ENCODE measurements at places on chromosomes 13 and 19.

DNA sequence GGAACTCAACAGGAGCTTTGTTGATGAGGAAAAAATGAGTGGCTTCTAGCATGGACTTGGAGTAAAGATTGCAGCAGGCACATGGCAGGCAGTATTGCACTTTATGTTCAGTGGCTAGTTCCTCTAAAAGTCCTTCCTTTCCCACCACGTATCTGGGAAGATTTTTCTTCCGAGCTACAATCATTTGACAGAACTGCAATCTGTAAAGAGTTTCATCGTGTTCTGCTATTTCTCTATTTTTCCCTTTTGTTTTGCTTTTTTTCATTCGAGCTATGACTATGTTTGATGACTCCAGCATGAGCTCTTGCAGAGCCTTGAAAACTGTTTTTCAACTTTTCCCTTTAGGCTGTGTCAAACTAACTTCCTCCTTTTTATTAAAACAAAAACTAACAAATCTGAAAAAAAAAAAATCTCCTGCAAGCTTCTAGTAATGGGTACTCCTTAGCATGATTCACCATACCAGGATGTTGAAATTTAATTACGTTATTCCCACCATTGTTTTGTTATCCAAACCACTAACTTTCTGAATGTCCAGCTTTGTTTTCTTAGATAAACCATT lies 12.3 kb downstream of the CLDN10 start:
- no peak for DNase-seq

- DNase-seq = no peak
Observed at GRCh38 chr19:10168386-10168948, 26.3 kb downstream of the DNMT1 start.

- no peak for DNase-seq
Observed at GRCh38 chr13:32829676-32830335, 186.4 kb upstream of the KL start.

GRCh38 chr19:11288349-11288748 lies 7.6 kb upstream of the TSPAN16 start:
- no peak for DNase-seq

GRCh38 chr19:993361-993830 lies 6.8 kb upstream of the GRIN3B start:
- DNase-seq = no peak

DNA sequence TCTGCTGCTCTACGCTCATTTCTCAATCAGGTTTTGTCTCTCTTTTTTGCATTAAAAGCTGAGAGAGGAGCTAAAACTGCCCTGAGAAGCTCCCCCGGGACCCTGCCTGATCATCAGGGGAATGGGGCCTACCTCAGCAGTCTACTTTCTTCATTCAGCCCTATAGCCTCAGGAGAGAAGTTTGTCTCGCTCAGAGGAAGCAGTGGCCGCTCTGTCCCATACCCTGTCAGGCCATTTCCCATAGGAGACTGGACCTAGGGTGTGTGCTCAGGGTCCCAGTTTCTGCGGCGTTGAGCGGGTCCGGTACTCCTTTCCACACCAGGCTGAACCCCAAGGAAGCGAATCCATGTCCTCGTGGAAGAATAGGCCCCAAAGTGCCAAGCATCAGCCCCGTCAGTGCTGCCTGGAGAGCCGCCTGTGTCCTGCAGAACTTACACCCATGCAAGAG lies 21.7 kb downstream of the UBE2L5 start:
- no peak for DNase-seq

DNA sequence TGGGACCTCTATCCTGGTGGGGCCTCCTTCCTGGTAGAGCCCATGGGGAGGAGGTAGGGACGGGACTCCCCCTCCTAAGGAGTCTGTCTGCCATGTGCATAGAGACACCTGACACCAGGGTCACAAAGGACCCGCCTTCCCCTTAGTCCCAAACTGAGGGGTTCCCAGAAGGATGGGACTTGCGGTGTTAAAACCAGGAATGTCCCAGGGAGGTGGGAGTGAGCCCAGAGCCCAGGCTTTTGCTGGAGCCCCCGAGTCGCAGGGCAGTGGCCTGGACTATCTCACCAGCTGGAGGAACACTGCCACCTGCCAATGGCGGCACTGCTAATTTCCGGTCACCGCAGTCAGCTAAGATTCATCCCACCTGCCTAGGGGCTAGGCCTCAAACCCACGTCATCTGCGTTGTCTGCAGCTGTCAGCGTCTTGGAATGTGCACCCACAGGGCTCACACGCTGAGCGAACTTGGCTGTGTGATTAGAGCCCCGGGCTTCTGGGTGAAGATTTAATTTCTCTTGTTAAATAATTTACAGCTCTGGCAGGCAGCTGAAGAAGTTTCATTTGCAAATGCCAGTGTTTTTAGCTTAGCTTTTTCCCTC lies 31.9 kb upstream of the ATP11A start:
- no peak for DNase-seq

DNA sequence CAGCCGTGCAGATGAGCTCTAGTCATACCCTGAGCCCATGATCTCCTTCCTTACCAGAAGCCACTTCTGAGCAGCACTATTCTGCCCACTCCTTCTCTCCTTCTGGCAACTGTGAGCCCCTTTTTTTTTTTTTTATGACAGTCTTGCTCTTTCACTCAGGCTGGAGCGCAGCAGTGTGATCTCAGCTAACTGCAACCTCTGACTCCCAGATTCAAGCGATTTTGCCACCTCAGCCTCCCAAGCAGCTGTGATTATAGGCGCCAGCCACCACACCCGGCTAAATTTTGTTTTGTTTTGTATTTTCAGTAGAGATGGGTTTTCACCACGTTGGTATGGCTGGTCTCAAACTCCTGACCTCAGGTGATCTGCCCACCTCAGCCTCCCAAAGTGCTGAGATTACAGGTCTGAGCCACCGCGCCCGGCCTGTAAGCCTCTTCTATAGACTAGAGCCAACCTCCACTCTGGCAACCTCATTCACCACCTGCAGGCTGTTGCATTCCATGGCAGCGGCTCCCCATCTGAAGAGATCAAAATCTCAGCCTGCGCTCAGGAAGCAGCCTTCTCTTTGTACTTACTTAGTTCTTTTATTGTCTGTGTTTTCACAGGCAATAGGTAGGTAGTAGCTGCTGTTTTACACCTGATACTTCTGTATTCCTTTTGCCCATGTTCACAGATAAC lies 34.8 kb upstream of the NDFIP2 start:
- DNase-seq = no peak

DNA sequence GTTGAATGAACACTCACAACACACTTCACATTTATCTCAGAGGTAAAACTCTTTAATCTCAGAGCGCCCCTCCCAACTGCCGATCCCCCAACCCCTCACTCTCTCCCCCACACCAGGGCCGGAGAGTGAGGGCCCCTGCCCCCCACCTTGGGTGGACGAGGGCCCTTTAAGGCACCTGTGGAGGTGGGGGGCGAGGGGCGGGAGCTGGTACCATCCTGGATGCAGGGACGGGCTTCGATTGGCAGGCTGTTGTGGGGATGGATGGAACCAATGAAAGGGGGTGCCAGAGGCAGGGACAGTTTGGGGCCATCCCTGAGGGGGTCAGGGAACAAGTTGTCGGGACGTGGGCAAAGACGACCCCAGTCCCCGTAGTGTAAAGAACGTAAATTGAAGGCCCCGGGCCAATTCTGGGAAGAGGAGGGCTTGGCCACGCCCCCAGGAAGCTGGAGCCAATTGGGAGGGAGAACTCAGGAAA lies 1.7 kb upstream of the PNKP start:
- no peak for DNase-seq

DNA sequence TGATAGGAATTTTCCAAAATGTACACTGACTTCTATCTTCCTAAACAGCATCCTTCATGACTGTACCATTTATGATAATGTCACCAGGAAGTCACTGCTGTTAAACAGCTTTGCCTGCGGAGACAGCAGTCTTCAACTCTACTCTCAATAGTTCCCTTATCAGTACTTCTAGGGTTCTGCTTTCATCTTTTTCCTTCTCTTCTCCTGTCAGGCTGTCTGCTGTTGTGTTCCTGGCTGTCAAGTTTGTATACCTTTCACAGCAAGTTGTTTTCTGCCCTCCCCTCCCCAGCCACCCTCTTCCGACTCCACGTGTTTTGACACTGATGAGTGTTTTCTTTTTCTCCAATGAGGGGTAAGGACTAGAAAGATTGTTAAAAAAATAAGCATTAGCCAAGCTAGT lies 2.2 kb downstream of the UPF3A start:
- no peak for DNase-seq

DNA sequence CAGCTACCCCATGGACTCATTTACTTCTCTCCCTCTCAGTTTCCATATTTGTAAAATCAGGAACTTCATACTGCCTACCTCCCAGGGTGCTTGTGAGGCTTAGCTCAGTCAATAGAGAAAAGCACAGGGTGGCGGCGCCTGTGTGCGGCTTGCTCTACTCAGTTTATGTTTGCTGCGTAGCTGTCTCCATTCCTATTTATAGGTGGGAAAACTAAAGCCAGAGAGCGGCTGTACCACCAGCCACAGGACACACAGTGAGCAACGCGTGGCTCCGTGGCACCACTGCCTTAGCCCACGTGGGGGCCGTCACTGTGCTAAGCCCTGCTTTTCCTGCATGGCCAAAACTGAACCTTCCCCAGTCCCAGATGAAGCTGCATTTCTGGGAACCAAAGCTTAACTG lies 292.4 kb downstream of the TEX29 start:
- DNase-seq = no peak

GRCh38 chr13:92775658-92776057 lies 450.9 kb upstream of the GPC6 start:
- DNase-seq = no peak

GRCh38 chr13:24270639-24271141 lies 38.7 kb upstream of the C1QTNF9 start:
- DNase-seq = peak; percentile 87

DNA sequence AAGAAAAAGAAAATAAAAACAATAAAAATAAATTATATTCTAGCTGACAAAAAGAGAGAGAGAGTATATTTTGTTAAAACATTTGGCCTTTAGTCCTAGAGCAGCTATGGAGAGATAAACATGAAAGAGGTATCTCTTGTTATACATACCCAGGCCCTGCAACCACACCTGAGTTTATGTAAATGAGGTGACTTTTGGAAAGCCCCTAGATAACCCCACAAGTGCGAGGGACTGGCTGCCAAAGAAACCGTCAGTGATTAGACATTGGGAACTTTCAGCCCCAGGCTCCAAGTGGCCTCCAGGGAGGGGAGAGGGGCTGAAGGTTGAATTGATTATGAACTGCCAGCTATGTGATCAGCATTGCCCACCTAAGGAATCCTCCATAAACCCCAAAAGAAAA lies 2.1 kb upstream of the NLRP7 start:
- DNase-seq = no peak

DNA sequence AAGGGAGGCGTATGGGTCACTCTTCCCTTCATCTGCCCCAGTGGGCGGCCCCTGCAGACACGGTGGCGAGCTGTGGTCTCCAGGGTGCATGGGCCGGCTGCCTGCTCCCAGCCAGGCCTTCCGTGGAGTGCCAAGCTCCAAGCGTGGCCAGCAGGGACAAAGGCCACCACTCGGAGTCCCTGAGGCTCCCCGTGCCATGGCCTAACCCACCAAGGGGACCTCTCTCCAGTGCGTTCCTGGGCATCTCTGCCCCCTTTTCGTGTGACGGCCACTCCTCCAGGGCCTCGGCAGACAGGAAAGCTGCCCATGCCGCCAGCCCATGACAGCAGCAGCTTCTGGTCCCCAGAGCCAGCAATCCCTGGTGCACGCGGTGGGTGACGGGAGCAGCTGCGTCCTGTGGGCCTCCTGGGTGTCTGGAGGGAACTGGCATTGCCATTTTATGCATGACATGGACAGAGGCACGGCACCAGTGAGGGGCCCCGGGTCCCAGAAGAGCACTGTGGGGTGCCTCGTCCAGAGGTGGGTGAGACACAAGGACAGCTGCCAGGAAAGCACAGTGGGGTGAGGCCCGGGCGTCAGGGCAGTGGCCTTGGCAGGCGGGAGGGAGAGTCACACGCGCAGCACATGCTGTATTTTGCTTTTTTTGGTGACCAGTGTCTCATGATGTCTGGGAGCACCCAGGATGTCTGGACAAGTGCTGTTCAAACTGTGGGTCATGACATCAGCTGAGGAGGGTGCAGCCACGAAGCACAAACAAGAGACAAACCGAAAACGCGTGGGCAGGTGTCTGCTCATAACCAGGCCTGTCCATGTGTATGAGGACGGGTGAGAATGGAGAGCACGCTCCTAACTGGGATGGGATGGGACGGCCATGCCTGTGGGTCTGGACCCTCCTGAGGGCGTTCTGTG lies 32.3 kb downstream of the CEBPG start:
- DNase-seq = no peak

GRCh38 chr19:29528350-29528945 lies 2.7 kb downstream of the VSTM2B start:
- peak; percentile 35 for DNase-seq

- no peak for DNase-seq
Observed at GRCh38 chr13:106850973-106851650, 283.2 kb upstream of the ARGLU1 start.

GRCh38 chr13:45781553-45782326 lies 69.8 kb downstream of the SIAH3 start:
- no peak for DNase-seq

GRCh38 chr13:40407567-40407966 lies 258.9 kb downstream of the FOXO1 start:
- no peak for DNase-seq

GRCh38 chr19:1863638-1864479 lies 480 bp upstream of the KLF16 start:
- DNase-seq = peak; percentile 93

DNA sequence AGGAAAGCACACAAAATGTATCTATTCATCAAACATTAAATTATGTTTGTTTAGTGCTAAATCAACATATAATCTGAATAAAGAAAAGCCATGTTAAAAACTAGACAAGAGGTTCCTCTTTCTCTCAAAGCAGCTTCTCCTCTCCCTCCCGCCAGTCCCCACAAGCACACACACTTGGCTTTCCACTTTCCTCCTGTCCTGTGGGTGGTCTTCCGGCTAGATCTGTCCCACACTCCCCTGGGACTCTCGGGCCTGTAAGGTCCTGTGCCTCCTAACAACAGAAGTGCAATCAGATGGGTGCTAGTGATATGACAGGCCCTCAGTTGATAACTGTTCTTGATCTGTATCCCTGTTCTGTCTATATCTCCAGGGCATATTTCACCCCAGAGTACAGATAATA lies 45.6 kb upstream of the RAP2A start:
- no peak for DNase-seq

- no peak for DNase-seq
Observed at GRCh38 chr13:76271728-76272232, 614.4 kb downstream of the KCTD12 start.

GRCh38 chr13:97627566-97627965 lies 193.6 kb downstream of the RAP2A start:
- DNase-seq = peak; percentile 53

- DNase-seq = no peak
Observed at GRCh38 chr19:51194527-51195315, 30.2 kb upstream of the CD33 start.

DNA sequence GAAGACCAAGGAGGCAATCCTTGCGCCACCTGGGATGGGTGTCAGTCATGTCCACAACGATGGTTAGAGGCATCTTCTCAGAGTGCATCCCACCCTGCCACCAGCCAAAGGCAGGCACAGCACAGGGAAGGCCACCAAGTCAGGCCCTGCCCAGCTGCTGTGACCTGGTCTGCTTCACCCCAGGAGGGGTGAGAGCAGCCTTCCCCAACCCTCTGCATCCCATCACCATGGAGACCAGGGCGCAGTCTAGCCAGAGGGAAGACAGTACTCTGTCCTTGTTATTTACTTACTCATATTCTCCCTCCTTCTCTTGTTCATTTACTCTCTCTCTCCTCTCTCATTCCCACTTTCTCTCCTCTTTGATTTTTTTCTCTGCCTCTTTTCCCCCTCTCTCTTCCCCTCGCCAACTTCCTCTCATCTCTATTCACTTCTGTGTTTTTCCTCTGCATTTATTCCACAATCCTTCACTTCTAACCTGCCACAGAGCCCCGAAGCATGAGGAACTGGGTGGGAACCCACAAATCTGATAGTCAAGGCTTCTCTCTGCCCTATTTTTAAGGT lies 749.4 kb downstream of the UQCRFS1 start:
- DNase-seq = no peak

Measured in left lung (tissue), 14 donors.